Stimulated activated CD4-positive, alpha-beta T cell treated with anti-CD3 and anti-CD28 coated beads, Interleukin-12 subunit alpha, Interleukin-12 subunit beta, amount 100 ng/mL, for 48 hours (primary cell): ENCODE measurements at places on chromosomes 6 and 20.

- DNase-seq: no peak
Observed at GRCh38 chr6:148027201-148027600, 315.4 kb upstream of the SASH1 start.

DNA sequence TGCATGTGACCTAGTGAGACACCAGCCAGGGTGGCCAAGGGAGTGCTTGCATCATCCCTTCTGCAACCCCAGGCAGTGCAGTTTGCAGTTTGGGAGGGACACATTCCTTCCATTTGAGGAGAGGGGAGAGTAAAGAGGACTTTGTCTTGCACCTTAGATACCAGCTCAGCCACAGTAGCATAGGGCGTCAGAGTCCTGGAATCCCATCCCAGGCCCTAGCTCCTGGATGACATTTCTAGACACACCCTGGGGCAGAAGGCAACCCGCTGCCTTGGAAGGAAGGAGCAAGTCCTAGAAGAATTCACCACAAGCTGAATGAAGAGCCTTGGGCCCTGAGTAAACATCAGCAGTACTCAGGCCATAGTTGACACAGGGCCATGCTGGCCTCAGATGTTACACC, 680.4 kb upstream of the IMPG1 start:
- no peak for DNase-seq

DNA sequence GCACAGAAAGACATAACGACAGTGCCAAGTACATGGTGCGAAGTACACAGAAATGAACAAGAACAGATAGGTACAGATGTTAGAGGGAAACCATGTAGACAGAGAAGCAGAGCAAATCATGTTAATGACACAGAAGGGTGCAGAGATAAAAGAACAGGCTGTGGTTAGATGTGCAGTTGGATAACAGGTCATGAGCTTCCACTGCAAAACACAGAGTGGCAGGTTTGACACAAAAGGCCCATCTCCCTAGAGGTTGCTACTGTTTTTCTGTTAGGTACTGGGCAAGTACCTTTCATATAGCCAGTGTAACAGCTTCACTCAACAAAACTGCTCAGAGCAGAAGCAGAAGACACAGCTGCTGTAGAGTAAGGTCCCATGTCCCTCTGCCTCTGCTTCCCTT, 84.6 kb downstream of the AK9 start:
- DNase-seq: no peak

- no peak for DNase-seq
Observed at GRCh38 chr6:43719511-43719910, 31.9 kb upstream of the MRPS18A start.

DNA sequence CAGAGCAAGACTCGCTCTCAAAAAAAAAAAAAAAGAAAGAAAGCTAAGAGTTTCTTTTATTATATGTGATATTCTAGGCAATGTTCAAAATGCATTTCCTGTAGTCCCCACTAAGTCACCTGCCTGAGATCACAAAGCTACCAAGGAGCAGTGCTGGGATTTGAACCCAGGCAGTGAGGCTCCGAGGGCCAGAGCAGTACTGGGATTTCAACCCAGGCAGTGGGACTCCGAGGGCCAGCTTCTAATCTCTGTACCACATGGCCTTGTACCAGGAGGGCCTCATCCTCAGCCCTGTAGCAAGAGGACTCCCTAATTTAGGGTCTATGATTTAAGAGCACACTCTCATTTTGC, 39.7 kb downstream of the ZMYND8 start:
- DNase-seq: no peak

DNA sequence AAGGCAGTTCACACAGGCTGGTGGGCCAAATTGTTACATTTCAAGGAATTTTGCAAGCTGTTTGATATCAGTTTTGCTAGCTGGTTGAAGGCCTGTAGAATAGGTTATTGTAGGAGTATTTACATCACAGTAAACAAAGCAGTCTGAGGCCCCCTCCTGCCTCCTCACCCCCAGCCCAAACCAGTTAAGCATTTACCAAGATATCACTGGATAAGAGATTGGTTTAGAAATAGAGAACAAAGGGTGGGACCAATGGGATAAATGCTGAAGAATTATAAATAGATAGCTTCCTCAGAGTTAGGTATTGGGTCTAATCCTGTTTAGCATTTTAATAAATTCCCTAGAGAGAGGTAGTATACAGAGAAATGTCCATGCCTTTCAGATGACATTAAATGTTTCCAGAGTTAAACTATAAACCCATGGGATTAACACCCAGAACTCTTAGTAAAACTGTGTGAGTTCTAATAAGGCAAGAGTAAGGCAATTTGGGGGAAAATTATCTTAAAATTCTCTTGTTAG, 2.3 kb upstream of the PHACTR2 start:
- no peak for DNase-seq

DNA sequence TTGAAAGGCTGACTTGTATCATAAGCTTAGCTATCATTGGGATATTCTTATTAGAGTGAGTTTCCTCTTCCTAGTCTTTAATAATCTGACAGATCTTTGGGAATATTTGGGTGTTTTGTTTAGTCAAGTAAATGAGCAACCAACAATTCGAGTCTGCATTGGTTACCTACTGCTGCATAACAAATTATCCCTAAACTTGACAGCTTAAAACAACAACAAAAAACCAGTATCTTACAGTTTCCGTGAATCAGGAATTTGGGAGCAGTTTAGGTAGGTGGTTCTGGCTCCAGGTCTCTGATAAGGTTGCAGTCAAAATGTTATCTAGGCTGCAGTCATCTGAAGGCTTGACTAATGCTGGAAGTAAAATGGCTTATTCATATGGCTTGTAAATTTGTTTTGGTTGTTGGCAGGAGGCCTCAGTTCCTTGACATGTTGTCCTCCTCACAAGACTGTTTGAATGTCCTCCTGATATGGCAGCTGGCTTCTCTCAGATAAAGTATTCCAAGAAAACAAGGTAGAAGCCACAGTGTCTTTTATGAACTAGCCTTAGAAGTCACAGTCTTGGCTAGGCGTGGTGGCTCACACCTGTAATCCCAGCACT, 7.2 kb downstream of the GTF3C6 start:
- DNase-seq: no peak

- DNase-seq: no peak
Observed at GRCh38 chr6:7912024-7912423, 1.4 kb upstream of the TXNDC5 start.
